ENCODE measurements at places on chromosomes 5 and 9.

GRCh38 chr9:95047452-95048224 lies 269.9 kb downstream of the FANCC start:
- DNase-seq: no peak

- no peak for DNase-seq
Measured at GRCh38 chr9:22840641-22841040, 394.0 kb downstream of the DMRTA1 start.

GRCh38 chr9:100443781-100444768 lies 17.1 kb downstream of the MSANTD3 start:
- no peak for DNase-seq

- DNase-seq: no peak
Measured at GRCh38 chr5:95075111-95075510, 209.8 kb downstream of the MCTP1 start.

All from fibroblast of skin of right biceps (primary cell).